ENCODE measurements at places on chromosomes 3 and 15. TPM values are rescaled to one million over a fixed set of nuclear protein-coding genes. Genes with fewer than 3 reads are reported as not detected.

DNA sequence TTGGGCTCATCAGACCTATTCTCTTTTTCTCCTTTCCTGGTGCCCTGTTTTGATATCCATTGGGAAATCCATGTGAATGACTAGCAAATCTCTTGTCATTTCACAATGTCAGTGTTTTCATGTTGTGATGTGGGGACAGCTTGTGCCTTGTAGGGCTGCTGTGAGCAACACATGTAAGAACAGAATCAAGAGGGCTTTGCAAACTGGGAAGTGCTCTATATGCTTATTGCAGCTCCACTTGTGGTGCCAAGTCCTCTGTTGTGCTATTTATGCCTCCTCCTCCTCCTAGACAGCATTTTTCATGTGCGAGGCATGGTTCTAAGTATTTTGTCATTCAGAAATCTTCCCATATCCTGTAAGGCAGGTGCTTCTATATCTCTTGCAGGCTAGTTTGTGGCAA, 56.4 kb downstream of the ZNF621 start:
- DNase-seq: no peak

DNA sequence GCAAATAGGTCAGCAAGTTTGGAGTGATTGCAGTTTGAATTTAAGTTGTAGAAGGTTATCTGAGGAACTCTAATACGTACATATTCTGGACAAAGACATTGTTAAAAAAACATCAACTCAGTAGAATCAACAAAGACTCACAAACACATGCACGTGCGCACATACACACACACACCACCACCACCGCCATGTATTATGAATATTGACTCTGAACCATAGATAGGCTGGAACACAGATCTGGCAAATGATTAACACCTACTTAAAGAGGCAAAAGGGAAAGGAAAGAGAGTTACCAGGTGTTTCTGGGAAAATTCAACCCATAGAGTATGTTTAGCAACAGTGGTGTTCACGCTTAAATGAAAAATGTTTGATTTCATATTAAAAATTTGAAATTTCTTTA, 334.2 kb upstream of the ALCAM start:
- no peak for DNase-seq

DNA sequence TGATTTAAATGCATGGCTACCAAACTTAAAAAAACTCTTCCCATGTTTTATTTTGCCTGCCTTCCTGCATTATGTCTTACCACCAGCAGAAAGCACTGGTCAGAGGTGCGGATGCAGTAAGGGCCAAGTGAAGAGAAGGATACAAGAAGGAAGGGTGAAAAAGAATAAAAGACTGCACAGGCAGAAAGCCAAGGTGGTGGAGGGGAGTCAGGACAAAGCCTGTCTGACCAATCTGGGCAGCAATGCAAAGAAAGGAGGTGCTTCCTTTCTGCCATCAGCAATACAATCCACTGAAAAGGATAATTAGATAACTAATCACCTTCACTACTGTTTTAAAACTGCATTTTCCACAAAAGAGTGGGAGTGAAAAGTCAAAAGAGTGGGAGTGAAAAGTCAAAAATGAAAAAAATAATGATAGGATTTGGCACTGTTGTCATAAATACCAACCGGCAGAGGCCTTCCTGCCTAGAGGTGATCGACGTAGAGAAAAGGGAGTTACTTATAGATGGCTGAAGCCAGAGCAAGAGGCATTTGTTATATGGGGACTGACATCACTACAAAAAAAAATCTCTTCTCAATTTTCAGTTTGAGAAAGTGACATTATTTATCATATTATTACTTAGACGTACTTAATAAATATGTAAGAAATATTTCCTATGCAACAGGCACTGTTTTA, 385.3 kb downstream of the TBC1D5 start:
- DNase-seq: no peak

GRCh38 chr3:48407542-48408099, 22.3 kb downstream of the PLXNB1 start:
- no peak for DNase-seq

DNA sequence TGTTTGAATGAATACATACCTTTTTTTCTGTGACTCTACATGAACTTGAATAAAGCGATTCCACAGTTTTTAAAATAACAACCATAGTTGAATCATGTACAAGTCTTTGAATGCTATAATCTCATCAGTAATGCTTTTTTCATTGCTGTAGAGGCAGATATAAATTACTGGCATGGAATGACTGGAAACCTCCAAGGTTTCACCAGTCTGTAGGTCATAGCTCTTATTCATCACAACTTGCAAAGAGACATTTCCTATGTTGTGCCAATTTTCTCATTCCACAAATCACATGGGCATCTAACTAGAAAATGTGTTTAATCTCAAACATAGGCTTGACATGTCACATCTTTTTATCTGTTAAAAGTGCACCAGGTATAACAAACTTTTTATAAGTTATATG, 407.1 kb upstream of the KCNMB2 start:
- DNase-seq: no peak

DNA sequence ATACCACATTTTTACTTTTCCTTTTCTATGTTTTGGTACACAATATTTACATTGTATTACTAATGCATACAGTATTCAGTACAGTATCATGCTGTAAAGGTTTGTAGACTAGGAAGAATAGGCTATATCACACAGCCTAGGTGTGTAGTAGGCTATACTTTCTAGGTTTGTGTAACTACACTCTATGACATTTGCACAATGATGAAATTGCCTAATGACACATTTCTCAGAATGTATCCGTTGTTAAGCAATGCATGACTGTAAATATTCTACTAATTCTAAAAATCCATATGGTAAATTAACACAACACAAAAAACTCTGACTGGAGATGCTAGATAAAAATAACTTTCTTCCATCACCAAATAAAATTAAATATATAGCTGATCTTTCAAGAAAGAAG, 16.2 kb downstream of the NEDD4 start:
- DNase-seq: no peak

DNA sequence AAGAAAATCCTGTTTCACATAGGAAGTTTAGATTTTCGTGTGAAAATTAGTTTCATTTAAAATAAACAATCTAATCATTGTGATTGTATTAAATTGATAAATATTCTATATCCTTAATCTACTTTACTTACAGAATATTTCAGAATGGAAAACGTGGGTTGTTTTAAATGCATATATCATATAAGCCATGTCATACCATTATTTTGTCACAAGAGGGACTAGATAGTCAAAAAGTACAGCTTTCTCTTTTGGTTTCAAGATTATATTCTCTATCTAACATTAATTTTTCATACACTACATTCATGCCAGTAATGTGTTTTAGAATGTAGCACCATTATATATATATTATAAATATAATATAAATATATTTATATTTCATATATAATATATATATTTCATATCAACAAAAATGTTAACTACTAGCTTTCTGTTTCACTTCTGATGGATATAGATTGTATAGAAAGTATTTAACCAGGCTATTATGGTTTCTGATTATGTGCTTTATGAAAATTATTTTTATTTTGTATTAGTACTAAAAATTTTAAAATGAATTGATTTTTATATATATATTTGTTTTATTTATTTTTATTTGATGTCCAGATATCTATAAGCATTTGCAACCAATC, 45.3 kb downstream of the OSTN start:
- no peak for DNase-seq

DNA sequence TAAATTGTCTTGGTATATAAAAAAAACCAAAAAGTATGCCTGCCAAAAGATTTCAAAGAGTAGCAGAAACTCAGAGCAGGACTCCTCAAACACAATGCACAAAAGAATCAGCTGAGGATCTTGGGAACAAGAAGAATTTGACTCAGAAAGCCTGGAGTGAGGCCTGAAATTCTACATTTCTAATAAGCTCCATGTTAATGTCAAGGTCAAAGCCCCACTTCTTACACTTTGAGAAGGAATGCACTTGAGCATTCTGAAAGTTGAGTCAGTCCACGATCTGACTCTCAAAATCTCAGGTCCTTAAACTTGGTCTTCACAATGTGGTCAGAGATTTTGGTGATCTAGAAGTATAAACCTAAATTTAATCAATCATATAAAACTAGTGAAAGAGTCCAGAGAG, 910.0 kb upstream of the GBE1 start:
- no peak for DNase-seq

Gene SLC28A1
- total RNA-seq: not detected

Gene NAALADL2
- 2.7 TPM for total RNA-seq

Gene CPNE9
- total RNA-seq: 0.13 TPM

Gene TRPM1
- total RNA-seq: not detected
